Effector memory CD8-positive, alpha-beta T cell (primary cell): ENCODE measurements at places on chromosomes 1 and 21.

GRCh38 chr1:160405331-160405877, 5.0 kb downstream of the VANGL2 start:
- DNase-seq: no peak

DNA sequence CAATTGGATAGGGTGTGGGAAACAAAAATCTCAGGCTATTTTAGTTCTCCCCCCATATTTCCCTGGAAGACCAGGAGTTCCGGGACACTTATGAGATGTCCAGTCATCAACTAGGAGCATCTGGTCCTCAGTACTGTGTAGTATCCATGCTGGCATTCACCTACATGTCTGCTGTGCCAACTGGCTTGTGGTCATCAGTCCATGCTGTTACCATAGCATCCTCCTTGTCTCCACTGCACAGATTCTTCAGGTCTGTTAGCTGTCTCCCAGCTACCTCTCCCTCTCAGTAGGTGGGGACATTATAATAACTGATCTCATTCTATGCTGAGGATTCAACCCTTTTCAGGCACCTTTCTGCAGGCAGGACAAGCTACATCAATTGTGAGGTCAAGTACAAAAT, 302.9 kb downstream of the BARHL2 start:
- DNase-seq: no peak

- no peak for DNase-seq
These were observed 16.9 kb upstream of the COL18A1 start for GRCh38 chr21:45388011-45388521.

DNA sequence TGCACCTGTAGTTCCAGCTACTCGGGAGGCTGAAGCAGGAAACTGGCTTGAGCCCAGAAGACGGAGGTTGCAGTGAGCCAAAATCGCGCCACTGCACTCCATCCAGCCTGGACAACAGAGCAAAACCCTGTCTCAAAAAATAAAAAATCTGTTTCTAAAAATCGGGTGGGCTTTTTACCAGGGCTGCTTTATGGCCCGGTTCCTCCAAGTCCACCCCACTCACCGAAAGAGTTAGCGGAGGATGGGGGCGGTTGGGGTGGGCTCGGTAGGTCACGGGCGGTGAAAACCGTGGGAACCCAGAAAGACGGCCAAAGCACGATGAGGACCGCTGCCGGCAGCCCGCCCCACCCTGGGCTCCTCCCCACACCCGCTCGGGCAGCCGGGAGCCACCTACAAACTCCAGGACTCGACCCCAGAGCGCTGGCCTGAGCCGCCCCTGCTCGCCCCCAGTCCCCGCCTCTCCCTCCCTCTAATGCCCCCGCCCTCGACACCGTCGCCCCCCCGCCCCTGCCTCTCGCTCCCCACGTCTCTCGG, 846 bp upstream of the PER3 start:
- no peak for DNase-seq

- no peak for DNase-seq
These were observed 44.4 kb upstream of the PCBP3 start for GRCh38 chr21:45599146-45599581.

- no peak for DNase-seq
These were observed 345.7 kb downstream of the BARHL2 start for GRCh38 chr1:90371448-90371813.

DNA sequence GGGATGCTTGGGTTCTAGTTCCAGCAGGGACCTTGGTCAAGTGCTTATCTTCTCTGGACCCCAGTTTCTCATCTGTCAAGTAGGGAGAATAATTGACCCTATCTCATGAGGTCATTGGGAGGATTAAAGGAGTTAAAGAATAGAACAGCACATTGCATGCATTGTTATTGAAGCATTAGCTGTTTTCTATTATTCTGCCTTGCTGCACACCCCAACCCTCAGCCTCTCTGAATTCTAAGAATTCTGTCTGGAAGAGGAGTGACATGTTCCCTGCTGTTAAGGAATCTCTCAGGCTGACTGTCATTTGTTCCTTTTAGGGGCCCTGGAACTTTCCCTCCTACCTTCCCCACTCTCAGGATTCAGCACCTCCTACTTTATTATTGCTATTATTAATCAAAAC, 73.9 kb downstream of the NENF start:
- no peak for DNase-seq

- no peak for DNase-seq
These were observed 20.1 kb downstream of the CFHR5 start for GRCh38 chr1:196997423-196997822.

- no peak for DNase-seq
These were observed 133.9 kb upstream of the IVNS1ABP start for GRCh38 chr1:185450917-185451316.

DNA sequence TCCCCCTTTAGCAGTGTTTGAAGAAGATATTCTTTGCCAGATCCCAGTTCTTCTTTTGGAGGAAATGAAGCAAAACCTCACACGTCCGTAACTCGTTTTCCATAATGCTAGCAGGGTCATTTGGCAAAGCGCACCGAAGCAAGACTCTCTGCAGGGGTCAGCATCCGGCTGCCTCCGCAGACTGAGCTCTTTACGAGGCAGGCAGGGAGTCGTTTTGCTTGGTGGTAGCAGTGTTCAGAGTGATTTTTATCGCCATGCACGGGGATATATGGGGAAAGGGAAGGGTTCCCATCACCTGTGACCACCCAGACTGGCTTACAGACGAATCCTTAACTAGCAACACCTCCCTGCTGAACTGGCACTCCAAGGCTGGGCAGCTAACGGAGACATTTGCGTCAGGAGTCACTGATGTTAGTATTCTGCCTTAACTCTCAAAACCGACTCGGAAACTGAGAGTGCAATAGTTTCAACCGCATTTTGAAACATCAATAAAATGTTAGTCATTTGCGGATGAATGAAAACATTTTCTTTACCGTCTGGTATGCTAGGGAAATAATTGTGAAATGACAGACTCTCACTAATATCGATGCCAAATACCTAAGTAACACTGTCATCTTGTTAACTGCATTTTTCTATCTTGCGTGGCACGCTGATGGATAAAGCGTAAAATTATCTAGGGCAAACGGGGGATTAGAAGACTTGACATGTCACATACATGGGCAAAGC, 2.2 kb upstream of the NEGR1 start:
- no peak for DNase-seq

- no peak for DNase-seq
These were observed 484.4 kb downstream of the PLA2G4A start for GRCh38 chr1:187313115-187313514.

DNA sequence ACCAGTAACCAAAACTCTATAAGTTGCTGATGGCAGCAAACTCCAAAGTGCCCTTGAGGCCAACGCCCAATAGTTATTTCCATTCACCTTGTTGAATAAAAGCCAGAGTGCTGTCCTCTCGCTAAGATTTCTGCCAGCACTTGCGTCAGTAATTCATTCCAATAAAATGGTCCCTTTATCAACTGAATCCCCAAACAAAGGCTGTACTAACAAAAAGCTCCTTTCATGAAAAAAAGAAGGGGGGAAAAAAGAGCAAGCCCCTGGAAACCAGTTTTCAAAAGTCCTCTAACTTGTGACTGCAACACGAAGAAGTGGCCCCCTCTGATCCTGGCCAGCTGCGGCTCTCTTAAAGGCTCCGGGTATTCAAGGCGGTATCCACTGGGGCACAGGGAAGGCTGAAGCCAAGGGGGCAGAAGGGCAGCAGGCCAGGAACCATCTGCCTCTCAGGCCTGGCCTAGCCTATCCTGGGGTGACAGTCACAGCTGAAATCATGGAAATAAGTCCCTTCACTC, 55.8 kb upstream of the ZNF326 start:
- no peak for DNase-seq

DNA sequence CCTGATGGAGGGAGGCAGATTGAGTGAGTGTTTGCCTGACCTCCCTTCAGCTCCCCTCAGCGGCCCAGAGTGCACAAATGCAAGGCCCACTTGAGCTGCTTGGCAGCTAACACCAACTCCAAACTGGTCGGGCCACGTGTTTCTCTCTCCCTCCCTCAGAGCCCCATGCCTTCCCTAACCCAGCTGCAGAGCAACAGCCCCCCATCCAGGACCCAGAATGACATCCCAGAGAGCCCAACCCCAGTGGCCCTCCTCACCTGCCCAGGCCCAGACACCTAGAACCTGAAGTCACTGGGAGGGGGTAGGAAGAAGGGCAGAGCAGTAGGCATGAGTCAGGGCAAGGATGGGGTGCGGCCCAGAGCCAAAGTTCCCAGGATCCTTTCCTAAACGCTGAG, 789 bp upstream of the S100A14 start:
- DNase-seq: no peak

DNA sequence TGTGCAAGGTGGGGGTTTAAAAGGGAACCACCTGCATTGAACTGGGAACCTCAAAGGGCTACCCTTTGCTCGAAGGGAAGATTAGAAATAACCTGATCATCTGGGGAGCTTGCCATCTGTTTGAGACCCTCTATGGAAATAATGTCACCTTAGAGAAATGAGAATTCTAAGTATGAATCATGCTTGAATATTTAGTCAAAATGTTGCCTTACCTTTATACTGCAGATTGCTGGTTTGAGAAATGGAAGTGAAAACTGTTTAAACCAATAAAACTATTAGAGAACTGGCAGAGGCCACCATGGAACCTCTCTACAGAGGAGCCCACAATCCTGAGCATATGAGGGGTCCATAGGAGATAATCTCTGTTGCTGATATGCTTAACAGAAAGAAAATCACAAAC, 131.2 kb upstream of the FAM78B start:
- no peak for DNase-seq

- DNase-seq: no peak
These were observed 53.9 kb downstream of the TPTE start for GRCh38 chr21:10575311-10575667.

DNA sequence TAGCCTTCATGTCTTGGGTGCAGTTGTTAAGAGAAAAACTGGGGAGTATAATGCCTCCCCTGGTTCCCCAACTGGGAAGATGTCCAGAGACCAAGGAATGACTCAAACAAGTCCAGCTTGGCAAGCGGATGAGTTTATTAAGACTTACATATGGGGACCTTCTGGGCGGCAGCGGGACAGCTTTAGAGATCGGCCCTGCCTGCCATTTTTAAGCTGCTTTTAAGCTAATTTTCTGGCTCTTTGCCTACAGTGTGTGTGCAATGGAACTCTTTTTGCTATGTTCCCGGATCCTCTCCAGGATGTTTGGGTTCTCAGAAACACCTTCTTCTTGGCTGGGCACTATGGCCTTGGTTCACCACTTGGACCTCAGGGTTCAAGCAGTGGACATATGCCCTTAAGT, 99.5 kb downstream of the RYR2 start:
- DNase-seq: no peak

DNA sequence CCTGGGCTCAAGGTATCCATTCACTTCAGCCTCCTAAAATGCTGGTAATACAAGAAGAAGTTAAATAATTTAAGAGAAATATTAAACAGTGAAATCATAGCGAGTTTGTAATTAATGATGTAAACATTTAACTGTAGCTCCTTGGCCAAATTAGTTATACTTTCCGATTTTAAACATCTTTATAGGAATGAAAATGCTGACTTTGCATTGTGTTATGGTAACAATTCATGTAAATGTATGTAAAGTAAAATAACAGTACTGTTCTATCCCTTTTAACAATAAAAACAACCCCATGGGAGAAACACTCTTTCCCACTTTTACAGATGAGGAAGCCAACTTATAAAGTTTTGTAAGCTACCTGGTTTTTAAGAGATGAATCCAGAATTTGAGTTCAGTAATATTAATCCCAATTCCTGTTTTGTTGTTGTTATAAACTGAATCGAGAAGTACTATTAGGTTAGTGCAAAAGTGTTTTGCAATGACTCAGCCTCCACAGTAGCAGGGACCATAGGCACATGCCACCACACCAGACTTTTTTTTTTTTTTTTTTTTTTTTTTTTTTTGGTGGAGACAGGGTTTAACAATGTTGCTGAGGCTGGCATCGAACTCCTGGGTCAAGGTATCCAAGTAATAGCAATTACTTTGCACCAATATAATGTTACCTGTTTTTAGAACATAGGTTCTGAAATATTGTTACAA, 1360.4 kb downstream of the BRINP3 start:
- DNase-seq: no peak

DNA sequence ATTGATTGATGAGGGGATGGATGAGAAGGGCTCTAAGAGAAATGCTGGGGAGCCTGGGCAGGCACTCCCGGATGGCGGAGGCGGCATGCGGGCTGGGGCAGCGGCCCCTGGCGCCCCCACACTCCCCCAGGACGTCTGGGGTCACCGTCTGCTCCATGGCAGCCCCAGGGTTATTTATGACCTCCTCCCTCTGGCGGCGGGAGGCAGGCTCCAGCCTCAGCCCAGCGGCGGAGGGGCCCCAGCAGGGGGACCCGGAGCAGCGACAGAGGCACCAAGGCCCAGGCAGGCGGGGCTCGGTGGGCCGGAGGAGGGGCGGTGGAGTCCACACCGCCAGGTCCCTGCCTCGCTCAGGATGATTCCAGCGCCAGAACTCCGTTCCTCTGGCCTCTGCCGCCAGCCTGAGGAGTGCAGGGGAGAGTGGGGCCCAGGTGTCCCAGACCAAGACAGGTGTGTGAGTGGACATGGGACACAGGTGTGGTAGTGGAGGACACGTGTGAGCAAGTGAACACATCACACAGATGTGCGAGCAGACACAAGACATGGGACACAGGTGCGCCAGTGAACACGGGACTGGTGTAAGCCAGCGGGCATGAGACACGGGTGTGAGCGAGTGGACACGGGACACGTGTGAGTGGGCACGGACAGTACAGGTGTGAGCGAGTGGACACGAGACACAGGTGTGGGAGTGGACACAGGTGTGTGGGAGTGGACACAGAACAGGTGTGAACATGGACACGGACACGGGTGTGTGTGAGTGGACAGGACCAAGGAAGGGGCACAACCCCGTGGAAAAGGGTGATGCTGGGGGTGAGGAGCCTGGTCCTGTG, 2.5 kb upstream of the SAMD11 start:
- DNase-seq: no peak
